NCI-H2081 (cell line): ENCODE measurements at places on chromosomes 3 and 15.

GRCh38 chr3:46659285-46659684 lies 34.2 kb downstream of the ALS2CL start:
- peak; percentile 60 for DNase-seq

DNA sequence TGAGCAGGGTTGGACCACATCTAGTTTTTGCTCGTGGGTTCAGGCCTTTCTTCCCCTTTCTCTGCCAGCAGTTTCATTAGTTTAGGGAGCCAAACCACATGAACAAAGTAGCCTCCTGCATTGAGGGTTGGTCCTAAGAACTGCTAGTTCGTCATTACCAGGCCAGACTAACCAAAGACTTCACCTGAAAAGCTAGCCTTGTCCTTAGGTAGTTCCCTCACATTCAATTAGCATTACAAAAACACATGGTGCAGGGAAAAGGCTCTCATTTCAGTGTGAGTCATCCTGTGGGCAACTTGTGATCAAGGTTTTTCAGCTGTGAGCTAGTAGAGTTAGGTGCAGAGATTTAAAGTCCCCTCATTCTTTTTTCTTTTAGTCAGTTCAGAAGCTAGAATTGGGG lies 279.3 kb upstream of the CTNNB1 start:
- DNase-seq = no peak

DNA sequence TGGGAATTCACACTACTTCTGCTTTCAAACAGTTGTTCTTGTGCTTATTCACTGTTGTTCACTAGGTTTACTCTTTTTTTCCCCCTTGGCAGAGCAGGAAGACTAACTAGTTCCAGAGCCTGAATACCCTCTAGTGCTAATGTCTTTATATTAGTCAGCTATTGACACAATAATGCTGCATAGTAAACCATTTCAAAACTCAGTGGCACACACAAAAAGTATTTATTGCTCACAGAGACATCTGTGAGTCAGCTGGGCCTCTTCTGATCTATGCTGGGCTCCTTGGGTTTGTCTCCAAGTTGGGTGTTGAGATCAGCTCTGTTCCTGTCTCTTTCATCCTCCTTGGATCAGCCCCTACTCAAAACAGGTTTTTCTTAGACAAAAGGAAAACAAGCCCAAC lies 51.1 kb downstream of the RSRC1 start:
- DNase-seq = no peak

DNA sequence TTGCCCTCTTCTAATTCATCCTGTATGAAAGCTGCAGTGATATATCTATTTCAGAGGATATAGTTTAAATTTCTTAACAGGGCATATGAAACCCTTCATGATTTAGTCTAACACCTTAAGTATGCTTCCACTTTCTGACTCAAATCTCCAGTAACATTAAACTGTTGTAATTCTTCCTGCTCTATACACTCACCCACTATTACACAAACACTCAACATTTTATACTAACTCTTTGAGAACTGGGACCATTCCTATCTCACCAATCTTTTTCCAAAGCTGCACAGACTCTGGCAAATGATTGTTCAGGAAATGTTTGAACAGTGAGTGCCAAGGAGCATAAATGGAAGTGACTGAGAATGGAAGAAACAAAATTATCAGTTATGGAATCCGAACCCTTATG lies 560.4 kb upstream of the DPPA4 start:
- DNase-seq = no peak

- DNase-seq = no peak
Observed at GRCh38 chr15:62280625-62281024, 115.5 kb upstream of the C2CD4B start.
